ENCODE measurements at places on chromosomes 1 and 21.

GRCh38 chr1:203186446-203187303 is at the start of gene CHI3L1:
CHI3L1 (minus strand) TSS chr1:203186704; CDS start chr1:203186623, 81 bp downstream.
- DNase-seq, result no peak

DNA sequence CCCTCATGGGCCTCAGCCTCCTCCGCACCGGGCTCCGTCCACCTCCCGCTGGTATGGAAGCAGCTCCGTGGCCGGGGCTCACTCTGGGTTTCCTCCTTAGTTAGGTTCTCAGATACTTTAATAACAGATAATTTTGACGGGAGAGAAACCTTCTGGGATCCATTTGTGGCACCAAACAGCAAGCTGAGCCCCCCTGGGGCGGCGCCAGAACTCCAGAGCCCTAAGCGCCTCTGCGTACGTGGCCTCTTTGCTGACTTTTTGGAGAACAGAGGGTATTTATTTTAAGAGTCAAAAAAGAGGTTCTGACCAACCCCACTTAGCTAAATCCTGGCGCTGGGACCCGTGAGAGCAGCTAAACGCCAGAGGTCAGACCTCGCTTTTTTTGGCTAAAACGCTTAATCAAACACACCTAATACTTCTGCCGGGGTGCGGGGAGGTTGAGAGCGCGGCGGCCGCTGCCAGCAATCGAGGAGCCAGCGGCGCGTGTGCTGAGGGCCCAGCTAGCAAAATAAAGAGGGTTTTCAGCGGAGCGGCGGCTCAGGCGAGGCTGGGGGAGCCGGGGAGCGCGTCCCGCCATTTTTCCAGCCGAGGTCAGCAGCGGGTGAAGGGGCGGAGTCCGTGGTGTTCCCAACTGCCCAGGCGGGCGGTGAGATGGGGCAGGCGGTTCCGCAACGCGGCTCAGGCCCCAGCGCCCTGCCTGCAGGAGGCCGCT is 171.7 kb downstream of the PRDM16 start:
- DNase-seq, result no peak

GRCh38 chr1:30610917-30611316 is 112.5 kb downstream of the MATN1 start:
- no peak for DNase-seq

DNA sequence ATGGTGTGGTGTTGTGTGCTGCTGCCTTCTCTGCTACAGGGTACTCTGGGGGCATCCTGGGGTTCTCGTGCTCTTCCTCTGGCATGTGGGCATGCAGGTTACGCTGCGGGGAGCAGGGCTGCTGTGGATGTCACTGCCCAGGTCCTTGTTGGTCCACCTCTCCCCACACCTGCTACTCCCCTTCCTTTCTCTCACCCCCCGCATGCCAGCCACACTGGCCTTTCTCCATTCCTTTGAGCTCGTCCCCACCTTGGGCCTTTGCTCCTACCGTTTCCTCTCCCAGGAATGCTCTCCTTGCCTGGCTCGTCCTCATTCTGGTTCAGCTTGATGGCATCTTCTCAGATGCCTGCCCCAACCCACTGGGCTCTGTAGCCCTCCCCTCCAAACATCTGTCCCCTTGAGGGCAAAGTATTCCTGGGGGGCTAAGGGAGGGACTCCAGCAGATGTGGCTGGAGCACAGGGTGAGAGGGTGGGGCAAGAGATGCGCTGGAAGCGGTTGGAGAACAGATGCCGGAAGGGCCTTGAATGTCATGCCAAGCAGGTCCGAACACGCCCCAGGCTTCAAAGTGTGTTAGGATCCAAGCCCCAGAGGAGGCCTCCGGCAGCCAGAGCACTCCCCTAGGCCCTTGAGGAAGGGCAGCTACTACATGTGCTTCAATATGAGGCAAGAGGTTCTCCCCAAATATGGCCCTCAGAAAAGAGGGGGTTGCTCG is 23.4 kb downstream of the DMRTB1 start:
- DNase-seq, result no peak

DNA sequence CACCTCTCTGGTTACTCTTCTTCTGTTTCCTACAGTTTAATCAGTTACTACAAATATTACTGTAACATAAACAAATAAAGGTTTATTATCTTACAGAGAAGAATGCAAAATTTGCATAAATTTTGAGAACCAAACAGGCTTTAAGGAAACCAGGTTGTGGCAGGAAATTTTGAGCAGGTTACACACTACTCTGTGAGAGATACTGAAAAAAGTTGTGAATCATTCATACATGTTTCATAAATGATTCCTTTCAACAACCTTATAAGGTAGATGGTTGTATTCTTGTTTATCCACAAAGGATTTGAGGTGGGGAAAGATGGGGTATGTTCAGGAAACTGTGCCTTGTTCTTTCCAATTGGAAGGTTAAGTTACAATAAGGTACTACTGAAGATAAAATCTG is 58.6 kb downstream of the MAST2 start:
- no peak for DNase-seq

GRCh38 chr1:205800981-205801703 is 11.9 kb downstream of the SLC41A1 start:
- DNase-seq, result no peak

DNA sequence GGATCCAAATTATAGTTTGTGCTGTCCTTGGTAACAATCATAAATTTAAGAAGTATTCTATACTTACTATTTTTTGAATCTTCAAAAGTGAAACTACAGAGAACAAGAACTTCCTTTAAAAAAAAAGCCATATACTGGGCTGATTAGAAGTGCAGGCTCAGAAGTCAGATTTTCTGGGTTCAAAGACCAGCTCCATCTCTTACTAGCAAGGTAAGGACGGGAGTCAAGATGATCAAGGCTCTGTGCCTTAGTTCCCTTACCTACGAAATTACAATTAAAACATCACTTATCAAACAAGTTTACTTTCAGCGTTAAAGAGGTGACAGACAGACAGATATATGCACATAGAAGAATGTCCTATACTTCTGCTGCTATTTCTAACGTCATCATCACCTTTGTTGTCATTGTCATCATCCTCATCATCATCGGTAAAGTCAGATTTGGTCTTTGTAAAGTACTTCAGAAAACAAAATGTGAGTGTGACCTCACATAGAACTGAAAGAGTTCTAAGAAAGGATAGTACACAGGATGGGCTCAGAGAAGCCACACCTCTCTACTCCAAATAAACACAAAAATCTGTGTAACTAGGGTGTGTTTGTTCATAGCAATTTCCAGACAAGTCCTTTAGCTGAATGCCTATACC is 178.7 kb downstream of the VAV3 start:
- DNase-seq, result no peak

DNA sequence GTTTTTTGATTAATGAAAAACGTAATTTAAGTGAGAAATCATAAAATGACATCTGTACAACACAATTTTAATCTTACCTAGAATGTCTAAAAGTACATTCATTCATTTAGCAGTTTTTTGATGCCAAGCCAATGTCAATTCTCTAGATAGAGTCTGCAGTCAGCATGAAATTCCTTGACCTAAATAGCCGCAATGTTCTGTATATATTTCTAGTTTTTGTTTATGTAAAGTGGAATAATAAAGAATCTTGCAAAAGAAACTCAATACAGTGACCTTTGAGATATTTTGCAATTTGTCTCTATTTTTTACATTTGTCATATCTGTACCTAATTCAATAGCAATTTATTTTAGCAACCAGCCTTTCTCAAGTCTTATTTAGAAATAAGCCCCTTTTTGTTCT is 176.0 kb downstream of the ATP6V1G3 start:
- no peak for DNase-seq

GRCh38 chr1:18726368-18726767 is 95.7 kb downstream of the PAX7 start:
- DNase-seq, result no peak

DNA sequence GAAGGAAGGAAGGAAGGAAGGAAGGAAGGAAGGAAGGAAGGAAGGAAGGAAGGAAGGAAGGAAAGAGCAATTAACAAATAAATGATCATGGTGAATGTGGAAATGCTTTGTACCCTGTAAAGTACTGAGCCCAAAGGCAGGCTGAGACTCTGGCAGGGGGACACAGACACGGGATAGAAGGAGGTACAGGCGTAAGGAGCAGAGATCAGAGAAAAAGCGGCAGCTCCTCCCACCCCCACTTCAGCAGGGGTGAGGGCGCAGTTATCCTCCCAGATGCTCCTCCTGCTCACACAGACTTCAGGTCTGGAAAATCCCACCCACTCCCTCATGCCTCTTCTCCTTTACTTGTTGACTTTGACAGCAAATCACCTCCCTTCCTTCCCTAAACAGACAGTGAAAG is 464.5 kb downstream of the MATN1 start:
- DNase-seq, result no peak

DNA sequence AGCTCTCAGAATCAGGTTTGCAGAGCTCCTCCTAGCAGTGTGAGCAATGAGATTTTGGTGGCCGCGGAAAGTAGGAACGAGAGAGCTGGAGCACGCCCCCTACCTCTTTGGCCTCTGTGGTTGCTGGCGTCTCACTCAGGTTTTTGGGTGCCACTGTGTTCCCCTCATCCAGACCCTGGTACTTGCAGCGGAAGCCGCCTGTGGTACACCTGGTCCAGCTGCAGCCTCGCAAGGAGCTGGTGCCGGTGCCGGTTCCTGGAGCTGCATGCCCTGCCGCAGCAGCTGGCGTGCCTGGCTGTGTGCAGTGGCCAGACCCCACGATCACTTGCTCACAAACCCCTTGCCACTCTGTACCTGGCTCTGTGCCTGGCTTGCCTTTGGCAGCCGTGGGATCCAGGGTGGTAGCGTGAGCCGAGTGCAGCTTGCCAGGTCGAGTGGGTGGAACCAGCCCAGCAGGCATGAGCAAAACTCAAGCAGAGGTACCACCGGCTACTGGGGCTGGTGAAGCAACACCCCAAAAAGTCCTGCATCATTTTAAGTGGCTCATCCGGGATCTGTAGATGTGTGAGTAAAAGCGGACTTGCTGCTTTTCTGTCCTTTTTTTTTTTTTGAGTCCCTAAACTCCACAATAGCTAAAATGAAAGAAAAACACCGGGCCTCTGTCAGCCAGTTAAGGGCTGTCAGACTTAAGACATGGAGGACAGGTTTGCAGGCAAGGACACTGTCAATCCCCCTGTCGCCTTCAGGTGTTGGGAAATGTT is 844.9 kb downstream of the KCNT2 start:
- DNase-seq, result no peak

- no peak for DNase-seq
Observed at GRCh38 chr21:39386194-39386593, 37.3 kb upstream of the HMGN1 start.

DNA sequence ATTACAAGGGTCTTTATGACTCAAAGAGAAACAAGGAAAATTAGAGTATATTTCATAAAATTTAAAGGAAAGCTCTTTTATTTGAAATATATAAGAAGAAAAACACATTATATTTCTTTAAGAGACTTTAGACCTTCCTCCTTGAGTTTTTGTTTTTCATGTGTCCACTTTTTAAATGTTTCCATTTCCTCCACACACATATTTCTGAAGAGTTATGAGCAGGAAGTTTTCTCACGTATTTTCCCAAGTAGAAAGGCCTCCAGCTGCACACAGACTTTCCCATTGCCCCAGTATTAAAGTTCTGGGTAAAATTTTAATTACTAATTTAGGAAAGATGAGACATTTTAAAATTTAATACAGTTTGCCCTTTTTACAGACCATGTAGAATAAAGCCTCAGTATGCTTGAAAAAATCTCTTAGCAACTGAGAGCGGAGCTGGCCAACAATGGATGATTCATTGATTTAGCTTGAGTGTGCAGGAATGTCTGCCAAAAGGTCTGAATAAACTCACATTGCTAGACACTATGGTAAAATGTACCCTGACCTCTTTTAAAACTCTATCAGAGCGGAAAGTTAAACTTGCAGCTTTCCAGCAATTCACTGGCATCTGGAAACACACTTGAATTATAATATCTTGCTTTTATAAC is 57.9 kb downstream of the DDAH1 start:
- DNase-seq, result no peak

- peak; percentile 18 for DNase-seq
Observed at GRCh38 chr1:234214129-234214910, 158.9 kb upstream of the COA6 start.

DNA sequence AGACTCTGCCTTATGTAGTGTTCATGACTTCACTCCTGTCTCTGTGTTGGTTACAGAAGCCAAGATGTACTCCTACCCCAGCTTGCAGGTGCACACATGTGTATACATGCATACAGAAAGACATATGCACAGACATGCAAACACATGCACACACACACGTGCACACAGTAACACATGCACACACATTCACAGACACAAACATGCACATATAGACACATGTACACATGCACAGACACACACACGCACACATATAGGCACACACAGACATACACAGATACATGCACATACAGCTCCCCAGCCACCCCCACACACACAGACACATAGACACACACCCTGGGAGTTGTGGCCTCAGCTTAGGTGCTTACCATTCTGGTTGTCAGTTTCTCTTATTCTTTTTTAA is 362.6 kb upstream of the C1orf174 start:
- no peak for DNase-seq

DNA sequence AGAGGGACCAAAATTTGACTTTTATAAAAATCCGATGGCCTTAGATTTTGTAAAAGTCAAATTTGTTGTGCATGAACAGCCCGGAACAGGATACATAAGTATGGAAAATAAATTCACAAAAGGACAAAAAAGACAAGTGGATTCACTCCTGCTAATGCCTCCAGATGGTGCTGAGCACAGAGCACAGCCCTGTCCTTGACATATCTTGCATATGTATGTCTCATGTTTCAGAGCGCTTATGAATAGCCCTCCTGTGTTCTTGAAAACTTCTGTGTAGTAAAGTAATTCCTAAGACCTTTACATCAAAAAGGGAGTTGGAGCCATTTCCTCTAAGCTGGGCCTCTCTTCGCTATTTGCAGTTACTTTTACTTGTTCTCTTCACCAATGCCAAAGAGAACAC is 110.7 kb upstream of the RAB3GAP2 start:
- no peak for DNase-seq

GRCh38 chr1:66350001-66350547 is 183.9 kb upstream of the SGIP1 start:
- DNase-seq, result no peak

GRCh38 chr1:168443899-168444298 is 99.9 kb downstream of the XCL2 start:
- DNase-seq, result no peak

DNA sequence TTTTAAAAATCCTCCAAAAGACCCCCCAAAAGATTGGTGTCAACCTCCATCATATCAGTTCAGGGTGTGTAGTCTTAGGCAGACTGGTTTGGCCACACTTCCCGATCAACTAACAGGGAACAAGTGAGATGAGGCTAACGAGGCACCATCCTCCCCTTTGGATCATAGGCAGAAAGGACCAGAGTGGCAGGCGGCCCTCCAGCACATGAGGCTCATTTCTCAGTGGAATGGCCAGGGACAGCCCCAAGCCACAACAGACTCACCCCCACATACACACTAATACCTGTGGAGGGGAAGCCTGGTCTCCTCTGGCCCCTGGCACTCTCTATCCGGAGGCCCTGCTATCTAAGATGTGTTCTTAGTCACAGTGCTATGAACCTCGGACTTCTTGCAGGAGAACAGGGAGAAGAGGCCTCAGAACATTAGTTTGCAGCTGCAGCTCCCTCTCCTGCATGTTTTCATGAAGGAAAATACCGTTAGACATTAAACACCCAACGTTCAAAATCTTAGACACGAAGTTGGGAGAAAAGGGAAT is 17.3 kb upstream of the CAPN2 start:
- no peak for DNase-seq

- DNase-seq, result no peak
Observed at GRCh38 chr1:93541045-93541444, 93.1 kb downstream of the FNBP1L start.
